ENCODE measurements at places on chromosomes 2 and 18. TPM values are rescaled to one million over a fixed set of nuclear protein-coding genes. Genes with fewer than 3 reads are reported as not detected.

The CSRNP3 gene
- total RNA-seq: 3.0 TPM

The SETBP1 gene
- 3.6 TPM for total RNA-seq

The LTBP1 gene
- 645 TPM for total RNA-seq

The ACP1 gene
- total RNA-seq: 96.4 TPM

The IL1R1 gene
- 105 TPM for total RNA-seq

The GMCL1 gene
- 6.8 TPM for total RNA-seq

The SERPINB11 gene
- not detected for total RNA-seq

The FNDC4 gene
- total RNA-seq: 34.7 TPM

The CIB4 gene
- not detected for total RNA-seq

The VAMP8 gene
- total RNA-seq: 2.8 TPM

The MEP1B gene
- total RNA-seq: 0.17 TPM

The CPO gene
- total RNA-seq: 0.17 TPM

The SLC1A4 gene
- total RNA-seq: 8.3 TPM

The CRACDL gene
- under 0.01 TPM for total RNA-seq

The KRTCAP3 gene
- total RNA-seq: not detected

The CDH2 gene
- total RNA-seq: 6.3 TPM

The PELI1 gene
- total RNA-seq: 6.6 TPM

The FZD7 gene
- 82.4 TPM for total RNA-seq

The ACOXL gene
- total RNA-seq: not detected

The IL18R1 gene
- total RNA-seq: 0.66 TPM

The SERPINB12 gene
- not detected for total RNA-seq

The ATOH8 gene
- total RNA-seq: 55.9 TPM

The RTP5 gene
- not detected for total RNA-seq

The CERS6 gene
- 15.9 TPM for total RNA-seq

The ZC3H15 gene
- 93.1 TPM for total RNA-seq

The KIF1A gene
- not detected for total RNA-seq

The KIAA2012 gene
- total RNA-seq: 0.17 TPM

The LYG2 gene
- total RNA-seq: not detected

The PTPN2 gene
- 25.7 TPM for total RNA-seq

The TNS1 gene
- 114 TPM for total RNA-seq

The ACADL gene
- total RNA-seq: 0.66 TPM

The DLGAP1 gene
- 3.1 TPM for total RNA-seq

The GPBAR1 gene
- not detected for total RNA-seq

The FIGN gene
- total RNA-seq: 1.2 TPM

The UGT1A10 gene
- not detected for total RNA-seq

The DYTN gene
- not detected for total RNA-seq

The IL37 gene
- not detected for total RNA-seq

The SIX2 gene
- not detected for total RNA-seq

The ALPP gene
- total RNA-seq: under 0.01 TPM

The PLCD4 gene
- total RNA-seq: 11.8 TPM

The CD207 gene
- not detected for total RNA-seq

The FEV gene
- total RNA-seq: under 0.01 TPM

The IL18RAP gene
- not detected for total RNA-seq

The RGPD3 gene
- 0.29 TPM for total RNA-seq

The KDM3A gene
- total RNA-seq: 24.4 TPM

The YPEL5 gene
- total RNA-seq: 87.3 TPM

The AMER3 gene
- total RNA-seq: not detected

The OXER1 gene
- total RNA-seq: not detected

The TRIB2 gene
- total RNA-seq: 18.4 TPM

The ADGRF3 gene
- not detected for total RNA-seq

The NPHP1 gene
- 5.1 TPM for total RNA-seq

The GALNT3 gene
- 0.33 TPM for total RNA-seq

The GALM gene
- total RNA-seq: 64.8 TPM

The PLB1 gene
- 2.0 TPM for total RNA-seq

The AOX1 gene
- total RNA-seq: 38.1 TPM

The PPP1R1C gene
- 2.2 TPM for total RNA-seq

Data from smooth muscle cell of trachea (primary cell).